Progenitor cell of endocrine pancreas (in vitro differentiated cells): ENCODE measurements at places on chromosomes 1 and 21. TPM values are rescaled to one million over a fixed set of nuclear protein-coding genes. Genes with fewer than 3 reads are reported as not detected.

GRCh38 chr1:167454304-167454893 is 63.9 kb downstream of the CD247 start:
- no peak for DNase-seq

DNA sequence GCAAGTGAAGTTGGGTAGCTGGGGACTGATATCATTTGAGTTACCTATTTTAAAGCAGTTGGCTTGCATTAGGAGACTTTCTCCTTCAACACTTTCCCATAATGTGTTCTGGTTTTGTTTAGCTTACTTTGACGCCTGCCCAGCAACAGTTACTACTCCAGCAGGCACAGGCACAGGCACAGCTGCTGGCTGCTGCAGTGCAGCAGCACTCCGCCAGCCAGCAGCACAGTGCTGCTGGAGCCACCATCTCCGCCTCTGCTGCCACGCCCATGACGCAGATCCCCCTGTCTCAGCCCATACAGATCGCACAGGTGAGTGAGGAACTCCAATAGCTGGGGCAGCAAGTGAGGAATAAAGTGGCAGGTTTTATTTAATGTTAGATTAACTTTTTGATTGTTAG is 144.3 kb downstream of the CD247 start:
- DNase-seq = no peak

GRCh38 chr1:25896266-25896665 is 10.0 kb downstream of the STMN1 start:
- DNase-seq = no peak

DNA sequence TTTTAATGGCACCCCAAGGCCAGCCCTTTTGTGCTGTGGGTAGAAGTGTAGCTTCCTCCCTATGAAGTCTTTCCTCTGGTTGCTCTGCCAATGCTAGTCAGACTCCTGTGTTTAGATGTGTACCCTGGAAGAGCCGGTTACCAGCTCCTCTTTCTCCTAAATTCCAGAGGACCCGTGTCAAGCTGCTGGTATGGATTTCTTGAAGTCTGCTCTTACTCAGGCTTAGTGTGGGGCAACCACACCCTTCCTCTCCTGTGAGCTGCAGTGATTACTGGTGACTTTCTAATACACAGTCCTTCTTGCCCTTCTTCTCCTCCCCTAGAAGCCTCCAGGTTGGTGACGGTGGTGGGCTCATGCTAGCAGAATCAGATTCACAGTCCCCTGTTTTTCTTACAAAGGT is 74.1 kb upstream of the AKT3 start:
- no peak for DNase-seq

PTGER3 gene
- total RNA-seq = 3.0 and 3.1 TPM in 2 replicates

TNFRSF14 gene
- 0.41 and 0.75 TPM in 2 replicates for total RNA-seq

UBL4B gene
- total RNA-seq = 0.20 TPM in 1 of 2 replicates, not detected in the other

GIPC2 gene
- total RNA-seq = 3.0 and 4.2 TPM in 2 replicates
